ENCODE measurements at places on chromosomes 6 and 20. TPM values are rescaled to one million over a fixed set of nuclear protein-coding genes. Genes with fewer than 3 reads are reported as not detected.

Gene ATAT1
- 5.7 TPM for polyA plus RNA-seq

Gene RUNX2
- 0.80 TPM for polyA plus RNA-seq

Gene TREM2
- polyA plus RNA-seq, result 5.0 TPM

Gene SEL1L2
- polyA plus RNA-seq, result not detected

Gene FOXF2
- 20.7 TPM for polyA plus RNA-seq
